NCI-H1694 (cell line): ENCODE measurements at places on chromosomes 12 and 14.

DNA sequence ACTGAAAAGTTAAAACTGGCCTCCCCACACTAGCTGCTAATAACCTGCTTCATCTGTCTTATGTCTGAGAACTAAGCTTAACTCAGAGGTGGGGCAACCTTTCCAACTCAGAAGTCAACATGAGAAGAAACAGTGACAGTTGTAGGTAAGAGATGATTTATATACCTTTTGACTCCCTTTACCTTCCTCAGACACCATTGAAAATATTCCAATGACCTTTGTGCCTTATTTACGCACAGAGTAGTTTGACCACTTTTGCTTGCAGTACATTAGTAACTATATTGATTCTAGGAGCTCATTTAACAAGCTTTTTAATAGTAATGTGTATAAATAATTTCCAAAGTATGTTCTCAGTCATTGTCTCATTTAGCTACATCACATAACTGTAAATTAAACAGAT lies 77.6 kb downstream of the ALX1 start:
- no peak for DNase-seq

DNA sequence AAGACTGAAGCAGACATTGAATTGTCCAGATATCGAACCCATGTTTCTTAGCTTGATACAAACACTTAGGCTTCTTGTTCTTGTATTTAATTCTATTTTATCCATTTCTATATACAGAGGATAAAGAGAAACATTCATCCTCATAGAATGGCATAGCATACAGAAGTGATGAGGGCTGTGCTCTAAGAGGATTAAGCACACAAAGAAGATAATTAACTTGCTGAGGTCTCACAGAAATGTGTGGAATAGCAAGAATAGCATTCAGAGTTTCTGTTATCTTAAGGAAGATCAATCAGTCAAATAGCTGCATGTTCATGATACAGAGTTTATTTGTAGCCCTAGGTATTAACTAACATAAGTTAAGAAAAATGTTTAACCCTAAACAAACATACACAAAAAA lies 27.3 kb upstream of the STRAP start:
- DNase-seq, result no peak

GRCh38 chr14:74313601-74314000 lies 10.9 kb upstream of the ABCD4 start:
- DNase-seq, result no peak

- no peak for DNase-seq
These were observed 190.6 kb downstream of the TTC8 start for GRCh38 chr14:89015016-89015415.

DNA sequence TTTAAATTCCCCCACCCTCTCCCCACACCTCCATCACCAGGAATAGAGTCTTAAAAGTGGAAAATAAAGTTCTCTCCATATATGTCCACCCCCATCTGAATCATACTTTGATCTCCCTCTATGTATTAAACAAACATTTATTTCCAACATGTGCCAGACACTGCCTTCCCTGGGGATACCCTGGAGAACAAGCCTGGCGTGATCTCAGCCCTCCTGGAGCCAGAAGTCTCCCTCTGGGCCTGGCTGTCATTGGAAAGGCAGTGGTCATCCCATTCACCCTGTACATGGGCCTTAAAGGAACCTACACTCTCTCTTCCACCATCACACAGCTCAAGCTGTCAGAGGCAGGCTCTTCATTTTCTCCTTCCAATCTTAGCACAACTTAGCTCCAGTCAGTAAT lies 143.6 kb downstream of the EMP1 start:
- DNase-seq, result no peak

GRCh38 chr14:50063876-50064420 lies 52.4 kb downstream of the VCPKMT start:
- no peak for DNase-seq

DNA sequence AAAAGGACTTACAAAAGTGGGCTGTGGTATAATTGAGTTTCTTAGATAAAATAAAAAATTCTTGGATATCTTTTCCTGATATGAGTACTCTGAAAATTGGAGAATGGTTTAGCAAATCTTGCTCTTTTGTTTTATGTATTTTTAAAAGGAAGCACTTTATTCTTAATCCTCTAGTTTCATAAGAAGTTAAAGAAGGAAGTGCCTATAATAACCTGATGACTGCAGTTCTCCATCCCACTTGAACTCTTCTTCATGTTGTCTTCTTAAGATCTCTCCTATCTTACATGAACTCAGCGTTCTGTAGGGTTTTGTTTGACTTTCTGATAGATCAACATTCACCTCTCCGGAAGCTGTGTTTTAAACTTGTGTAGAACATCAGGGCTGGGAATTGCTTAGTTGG lies 271.0 kb downstream of the ERC1 start:
- DNase-seq, result no peak

GRCh38 chr12:46246021-46246700 lies 22.7 kb downstream of the SLC38A1 start:
- DNase-seq, result no peak

DNA sequence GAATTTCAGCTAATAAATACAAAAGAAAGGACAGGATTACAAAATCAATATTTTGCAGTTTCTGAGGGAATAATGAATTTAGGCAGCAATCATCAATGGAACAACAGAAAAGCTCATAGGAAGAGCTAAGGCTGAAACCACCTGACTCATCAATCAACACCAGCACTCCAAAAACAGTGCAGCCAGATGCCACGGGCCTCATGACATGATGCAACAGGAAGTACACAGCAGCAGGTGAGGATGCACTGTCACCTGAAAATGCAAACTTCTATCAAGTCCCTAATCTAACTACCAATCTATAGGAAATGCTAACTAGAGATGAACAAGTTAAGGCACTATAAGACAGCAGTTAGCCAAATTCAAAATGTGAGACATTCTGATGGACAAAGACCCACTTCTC lies 21.7 kb downstream of the GNS start:
- no peak for DNase-seq

DNA sequence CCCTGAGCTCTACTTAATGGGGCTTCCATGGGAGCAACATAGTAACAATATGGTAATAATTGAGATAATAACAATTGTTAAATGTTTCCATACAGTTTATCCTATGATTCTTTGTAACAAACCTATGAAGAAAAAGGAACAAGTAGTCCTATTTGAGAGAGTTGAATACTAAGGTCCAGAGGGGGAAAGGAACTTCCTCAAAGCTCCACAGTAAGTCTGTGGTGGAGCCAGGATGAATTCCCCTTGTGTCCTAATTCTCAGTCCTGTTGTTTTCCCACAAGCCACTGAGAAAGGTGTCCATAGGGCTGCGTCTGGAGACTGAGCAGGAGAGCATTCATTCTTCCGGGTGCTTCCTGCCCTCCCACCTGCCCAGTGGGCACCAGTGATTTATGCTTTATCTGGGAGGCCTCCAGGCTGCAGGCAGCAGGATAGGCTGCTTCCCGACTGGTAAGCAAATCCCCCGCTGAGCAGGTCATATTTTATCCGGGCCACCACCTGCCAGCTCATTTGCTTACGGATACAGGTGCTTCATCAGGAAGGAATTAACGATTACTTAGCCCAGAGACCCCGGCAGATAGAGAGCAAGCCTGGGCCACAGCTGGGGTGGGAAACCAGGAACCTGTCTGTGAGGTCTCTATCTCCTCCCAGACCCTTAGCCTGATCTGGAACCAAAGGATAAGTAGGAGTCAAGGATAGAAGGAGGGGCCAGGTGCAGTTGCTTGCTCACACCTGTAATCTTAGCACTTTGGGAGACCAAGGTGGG lies 33.9 kb upstream of the FAM222A start:
- no peak for DNase-seq

DNA sequence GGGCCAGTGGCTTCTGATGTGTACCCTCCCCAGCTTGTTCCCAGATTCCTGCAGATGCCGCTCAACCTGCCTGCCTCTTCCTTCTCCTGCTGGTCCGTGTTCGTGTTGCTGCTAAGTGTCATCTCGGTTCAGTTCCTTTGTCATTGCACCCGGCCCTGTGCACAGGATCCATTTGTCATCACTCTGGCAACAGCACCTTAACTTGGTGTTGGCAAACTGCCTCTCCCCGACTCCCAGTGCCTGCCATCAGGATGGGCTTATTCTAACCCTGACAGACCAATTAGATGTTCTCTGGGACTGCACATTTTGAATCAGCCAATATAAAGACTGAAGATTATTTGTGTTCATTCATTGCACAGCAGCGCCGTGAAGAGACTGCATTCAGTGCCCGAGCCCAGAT lies 73.3 kb downstream of the CCDC92 start:
- DNase-seq, result no peak

DNA sequence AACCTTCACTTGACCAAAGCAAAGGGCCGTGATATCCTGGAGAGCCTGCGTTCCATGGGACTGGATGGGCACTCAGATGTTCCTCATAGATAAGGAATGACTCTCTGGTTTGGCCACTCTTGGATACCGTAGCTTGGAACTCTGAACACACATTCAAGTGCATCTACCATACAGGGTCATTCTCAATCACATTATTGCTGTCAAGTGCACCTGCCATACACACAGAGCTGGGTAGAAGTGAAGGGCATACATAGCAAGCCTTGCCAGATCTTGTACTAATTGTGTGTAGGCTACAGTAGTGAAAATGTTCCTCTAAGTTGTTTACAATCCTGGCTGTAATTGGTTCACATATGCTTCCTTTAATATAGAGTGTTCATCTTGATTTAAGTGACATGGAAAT lies 58.3 kb downstream of the PELI2 start:
- DNase-seq, result no peak

DNA sequence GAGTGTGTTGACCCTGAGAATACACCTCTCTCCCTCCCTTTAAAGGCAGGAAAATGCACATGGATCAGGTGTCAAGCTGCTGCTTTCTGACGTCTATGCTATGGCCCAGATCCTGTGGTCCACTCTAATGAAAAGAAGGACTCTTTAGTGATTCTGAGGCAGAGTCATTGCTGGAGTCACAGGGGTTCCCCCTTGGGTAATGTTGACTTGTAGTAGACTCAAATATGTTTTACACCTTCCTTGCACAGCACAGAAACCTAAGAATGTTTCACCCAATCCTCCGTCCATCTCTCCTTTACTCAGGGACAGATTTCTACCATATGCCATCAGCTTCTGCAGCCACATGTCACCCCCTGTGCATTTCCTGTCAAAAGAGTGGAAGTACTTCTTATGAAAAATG lies 525.4 kb downstream of the TMEM121 start:
- DNase-seq, result no peak

DNA sequence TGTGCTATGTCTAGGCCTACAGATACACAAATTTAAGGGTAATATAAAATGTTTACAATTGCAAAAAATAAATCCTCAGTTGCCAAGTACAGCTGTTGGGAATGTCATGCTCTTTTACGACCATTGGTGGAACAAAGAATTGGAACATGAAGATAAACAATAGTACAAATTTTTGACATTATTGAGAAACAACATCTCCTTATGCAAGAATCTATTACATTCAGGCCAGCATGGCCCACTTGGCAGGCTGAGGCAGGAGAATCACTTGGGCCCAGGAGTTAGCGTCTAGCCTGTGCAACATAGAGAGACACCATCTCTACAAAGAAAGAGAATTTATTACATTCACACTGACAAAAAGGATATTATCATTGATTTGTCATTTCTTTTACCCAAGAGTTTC lies 135.9 kb upstream of the NTF3 start:
- no peak for DNase-seq

DNA sequence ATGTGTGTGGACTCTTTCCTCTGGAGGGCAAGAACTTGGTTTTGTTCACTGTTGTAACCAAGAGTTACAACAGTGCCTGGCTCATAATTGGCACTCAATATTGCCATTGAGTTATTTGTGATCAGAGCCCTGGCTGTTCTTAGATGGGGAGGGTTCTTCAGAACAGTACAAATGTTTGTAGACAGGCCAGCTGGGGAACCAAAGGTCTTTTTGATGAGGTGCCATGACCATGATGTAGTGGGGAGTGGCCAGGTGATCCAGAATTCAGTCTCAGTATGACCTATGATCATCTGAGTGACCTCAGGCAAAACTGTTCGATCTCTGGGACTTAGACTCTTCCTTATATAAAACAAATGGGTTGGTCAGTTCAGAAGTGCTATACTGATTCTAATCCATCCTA lies 3.3 kb upstream of the PRKAB1 start:
- DNase-seq, result no peak

- DNase-seq, result no peak
These were observed 97.5 kb downstream of the LGR5 start for GRCh38 chr12:71536939-71537622.

DNA sequence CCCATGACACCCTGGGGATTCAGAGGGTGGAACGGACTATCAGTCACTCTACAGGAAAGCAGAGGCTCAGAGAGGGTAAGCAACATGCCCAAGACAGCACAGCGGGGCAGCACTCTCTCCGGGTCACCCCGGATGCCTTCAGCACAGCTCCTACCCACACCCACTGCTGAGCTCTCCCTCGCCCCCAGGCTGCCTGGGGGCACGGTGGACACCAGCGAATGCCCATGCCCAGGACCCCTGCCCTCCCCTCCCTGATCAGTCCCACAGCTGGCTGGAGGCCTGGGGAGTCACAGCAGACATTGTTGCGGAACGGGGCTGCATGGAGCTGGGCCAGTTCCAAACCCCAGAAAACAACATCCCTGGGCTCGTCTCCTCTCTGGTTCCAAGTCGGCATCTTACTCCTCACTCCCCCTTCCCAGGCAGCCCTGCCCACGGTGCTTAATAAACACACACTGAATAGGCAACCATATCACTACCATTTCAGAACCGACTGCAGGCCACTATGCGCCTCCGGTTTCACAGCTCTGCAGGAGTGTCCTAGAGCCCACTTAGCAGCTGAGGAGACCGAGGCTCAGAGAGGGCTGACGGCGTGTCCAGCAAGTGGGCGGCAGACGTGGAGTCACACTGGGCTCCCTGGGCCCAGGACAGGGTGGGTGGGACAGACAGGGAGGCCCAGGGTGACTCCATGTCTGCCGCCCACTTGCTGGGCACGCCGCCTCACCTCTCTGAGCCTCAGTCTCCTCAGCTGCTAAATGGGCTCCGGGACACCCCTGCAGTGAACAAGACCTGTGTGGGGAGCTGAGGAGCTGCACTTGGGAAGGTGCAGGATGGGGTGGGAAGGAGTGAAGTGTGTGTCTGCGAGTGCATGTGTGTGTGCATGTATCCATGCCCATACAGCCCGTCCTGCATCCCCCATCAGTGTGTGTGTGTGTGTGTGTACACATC lies 27.0 kb downstream of the CCDC85C start:
- DNase-seq, result no peak

GRCh38 chr12:63855299-63855698 lies 10.8 kb downstream of the SRGAP1 start:
- DNase-seq, result no peak

DNA sequence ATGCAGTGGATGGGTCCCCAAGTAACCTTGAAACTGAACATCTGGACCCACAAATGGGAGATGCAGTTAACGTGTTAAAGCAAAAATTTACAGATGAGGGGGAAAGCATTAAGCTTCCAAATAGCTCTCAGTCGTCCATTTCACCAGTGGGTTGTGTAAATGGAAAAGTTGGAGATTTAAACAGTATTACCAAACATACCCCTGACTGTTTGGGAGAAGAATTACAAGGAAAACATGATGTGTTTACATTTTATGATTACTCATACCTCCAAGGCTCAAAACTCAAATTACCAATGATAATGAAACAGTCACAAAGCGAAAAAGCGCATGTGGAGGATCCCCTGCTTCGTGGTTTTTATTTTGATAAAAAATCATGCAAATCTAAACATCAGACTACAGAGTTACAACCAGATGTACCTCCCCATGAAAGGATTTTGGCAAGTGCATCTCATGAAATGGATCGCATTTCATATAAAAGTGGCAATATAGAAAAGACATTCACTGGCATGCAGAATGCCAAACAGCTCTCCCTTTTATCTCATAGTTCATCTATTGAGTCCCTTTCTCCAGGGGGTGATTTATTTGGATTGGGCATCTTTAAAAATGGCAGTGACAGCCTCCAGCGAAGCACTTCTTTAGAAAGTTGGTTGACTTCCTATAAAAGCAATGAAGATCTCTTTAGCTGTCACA lies 116.6 kb upstream of the NPAS3 start:
- no peak for DNase-seq

- DNase-seq, result no peak
These were observed 525 bp upstream of the GPR68 start for GRCh38 chr14:91245029-91245428.
